ENCODE measurements at places on chromosomes 3 and 15.

DNA sequence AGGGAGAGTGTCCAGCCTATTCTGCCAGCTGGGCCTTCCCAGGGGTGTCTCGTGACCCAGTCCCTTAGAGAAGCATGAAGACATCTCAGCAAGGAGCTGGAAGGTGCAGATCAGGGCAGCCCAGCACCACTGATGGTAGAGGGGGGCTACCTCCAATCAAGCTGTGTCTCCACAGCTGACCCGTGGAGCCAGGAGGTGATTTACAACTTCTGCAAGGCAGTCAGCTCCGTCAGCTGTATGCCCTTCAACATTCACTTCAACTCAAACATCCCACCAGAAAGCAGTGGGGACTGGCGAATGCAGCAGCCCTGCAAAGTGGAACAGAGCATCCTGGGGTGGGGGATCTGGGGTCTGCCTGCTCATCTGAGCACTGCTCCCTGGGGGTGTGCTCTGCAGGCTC is 32.6 kb upstream of the FRG2C start:
- DNase-seq: no peak

DNA sequence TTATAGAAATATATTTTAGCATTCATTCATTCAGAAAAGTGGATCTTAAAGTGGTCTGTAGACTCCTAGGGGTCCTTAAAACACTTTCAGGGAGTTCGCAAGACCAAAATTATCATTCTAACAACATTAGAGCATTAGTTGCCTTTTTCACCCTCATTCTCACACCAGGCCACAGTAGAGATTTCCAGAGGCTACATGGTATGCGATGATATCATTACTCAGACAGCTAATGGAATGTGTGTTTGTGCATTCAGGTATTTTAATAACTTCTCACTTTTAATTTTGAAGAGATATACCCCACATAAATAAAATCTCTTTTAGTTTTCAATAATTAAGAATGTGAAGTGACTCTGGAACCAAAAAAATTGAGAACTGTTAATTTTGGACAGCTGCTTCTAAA is 206.9 kb downstream of the NSUN3 start:
- no peak for DNase-seq

DNA sequence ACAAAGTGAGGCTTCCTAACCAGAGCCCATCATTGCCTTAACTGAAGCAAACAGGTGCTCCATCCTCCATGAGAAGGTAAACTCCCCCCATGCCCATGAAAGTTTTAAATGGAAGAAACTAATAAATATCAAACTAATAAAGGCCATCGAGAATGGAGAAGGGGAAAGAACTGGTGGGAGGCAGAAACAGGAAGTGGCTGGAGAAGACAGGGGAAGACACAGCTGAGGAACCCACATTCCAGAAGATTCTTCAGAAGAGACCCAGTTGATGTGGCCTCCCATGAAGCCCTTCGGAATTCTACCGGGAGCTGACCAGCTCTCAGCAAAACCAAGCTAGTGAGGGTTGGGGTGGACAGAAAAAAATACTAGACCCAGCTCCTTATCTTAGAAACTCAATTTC is 41.6 kb downstream of the SH3BP5 start:
- no peak for DNase-seq

- DNase-seq: no peak
These were observed 2.9 kb downstream of the GNAT1 start for GRCh38 chr3:50194128-50194902.

GRCh38 chr3:17901893-17902292 is 159.5 kb upstream of the TBC1D5 start:
- no peak for DNase-seq

DNA sequence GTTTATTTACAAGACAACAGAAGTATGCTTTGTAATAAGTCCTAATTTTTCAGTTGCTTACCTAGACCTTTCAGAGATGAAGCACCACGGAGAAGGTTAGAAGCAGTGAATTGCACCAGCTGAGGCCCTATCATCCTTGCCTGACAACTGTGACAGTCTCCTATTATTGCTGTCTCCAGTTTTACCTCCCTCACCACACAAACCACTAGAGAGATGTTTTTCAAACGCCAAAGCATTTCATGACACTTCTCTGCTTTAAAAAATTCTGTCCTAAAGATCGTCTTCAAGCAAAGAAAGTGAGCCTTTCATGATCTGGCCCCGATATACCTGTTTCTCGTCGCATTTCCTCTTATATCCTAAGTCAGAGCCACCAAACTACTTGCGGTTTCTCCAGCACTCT is 72.3 kb upstream of the TSPAN3 start:
- no peak for DNase-seq

GRCh38 chr3:11476735-11477144 is 167.0 kb downstream of the VGLL4 start:
- peak; percentile 62 for DNase-seq

GRCh38 chr3:29281344-29282241 is 722 bp downstream of the RBMS3 start:
- no peak for DNase-seq

- no peak for DNase-seq
These were observed 29.8 kb upstream of the TRIM59 start for GRCh38 chr3:160479376-160479775.

DNA sequence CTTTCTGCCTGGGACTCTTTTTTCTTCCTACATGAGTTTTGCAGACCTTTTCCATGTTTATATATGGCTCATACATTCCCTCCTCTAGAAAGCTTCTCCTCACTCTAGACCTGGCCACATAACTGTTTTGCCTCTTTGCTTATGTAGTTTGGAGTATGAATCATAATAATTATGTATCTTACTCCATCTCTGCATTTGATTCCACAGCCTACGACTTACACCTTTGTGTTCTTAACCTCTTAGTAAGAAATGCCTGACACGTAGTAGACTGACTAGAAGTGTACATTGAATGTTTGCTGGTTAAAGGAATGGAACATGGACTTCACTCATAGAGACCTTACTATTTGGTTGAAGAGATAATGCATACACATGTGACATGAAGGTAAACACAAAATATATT is 56.4 kb downstream of the MBNL1 start:
- no peak for DNase-seq

DNA sequence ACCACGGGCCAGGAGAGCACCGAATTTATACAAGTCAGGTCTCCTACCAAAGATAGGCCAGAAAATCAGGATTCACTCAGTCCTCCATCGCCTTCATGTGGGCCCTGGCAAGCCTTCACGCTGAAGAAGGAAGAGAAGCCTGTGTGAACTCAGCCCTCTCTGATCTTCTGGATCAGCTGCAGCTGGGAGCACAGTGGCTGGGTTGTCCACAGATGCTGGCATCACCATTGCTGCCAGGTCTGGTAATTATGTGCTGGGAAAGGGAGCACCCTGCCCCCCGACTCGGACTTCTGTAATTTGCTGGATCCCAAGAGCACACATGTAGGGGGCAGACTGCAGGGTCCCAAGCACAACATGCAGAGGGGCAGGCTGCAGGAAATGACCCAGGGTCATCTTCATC is 12.4 kb upstream of the PDE8A start:
- DNase-seq: no peak

GRCh38 chr3:189404797-189405484 is 226.2 kb upstream of the TP63 start:
- no peak for DNase-seq

DNA sequence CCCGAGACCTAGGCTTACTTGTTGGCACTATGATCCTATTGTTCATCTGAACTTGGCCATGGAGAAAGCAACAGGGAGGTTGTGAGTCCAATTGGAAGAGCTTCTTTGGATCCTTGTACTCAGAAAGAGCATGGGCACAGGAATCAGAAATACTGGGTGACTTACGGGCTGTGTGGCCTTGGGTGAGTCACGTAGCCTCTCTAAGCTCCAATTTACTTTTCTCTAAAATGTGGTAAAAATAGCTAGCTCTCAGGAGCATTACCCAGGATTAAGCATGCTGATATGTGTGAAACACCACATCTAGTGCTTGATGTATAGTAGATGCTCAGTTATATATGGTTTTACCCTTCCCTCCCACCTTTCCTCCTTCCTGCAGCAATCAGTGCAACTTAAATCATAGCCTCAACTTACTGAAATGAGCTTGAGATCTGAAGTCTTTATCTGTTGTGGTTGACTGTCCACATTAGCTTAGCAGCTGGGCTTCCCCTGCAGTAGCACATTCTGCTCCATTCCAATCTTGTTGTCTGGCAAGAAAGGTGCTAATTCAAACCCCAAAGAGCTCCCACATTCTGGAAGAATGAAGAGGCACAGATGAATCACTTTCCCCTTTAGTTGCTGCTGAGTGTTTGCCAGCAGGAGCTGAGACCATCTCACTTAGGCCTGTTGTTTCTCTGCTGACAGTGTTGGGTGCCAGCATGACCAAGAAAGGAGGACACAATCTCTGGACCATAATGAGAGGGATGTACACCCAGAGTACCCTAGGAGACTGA is 299.1 kb upstream of the TRIM42 start:
- no peak for DNase-seq

Measured in DMS153 (cell line).